Calu3 (cell line): ENCODE measurements at places on chromosomes 6 and 20.

GRCh38 chr6:73695619-73696421 lies at the start of gene CD109:
Gene CD109 (plus strand): TSS chr6:73696203. CDS start chr6:73696216, 13 bp downstream.
- DNase-seq = peak; percentile 39

GRCh38 chr20:3909952-3910366 lies 20.8 kb downstream of the PANK2 start:
- DNase-seq = no peak

- DNase-seq = no peak
These were observed 68.7 kb upstream of the TCF21 start for GRCh38 chr6:133820208-133820607.

GRCh38 chr6:117613920-117614560 lies 11.7 kb upstream of the GOPC start:
- no peak for DNase-seq

DNA sequence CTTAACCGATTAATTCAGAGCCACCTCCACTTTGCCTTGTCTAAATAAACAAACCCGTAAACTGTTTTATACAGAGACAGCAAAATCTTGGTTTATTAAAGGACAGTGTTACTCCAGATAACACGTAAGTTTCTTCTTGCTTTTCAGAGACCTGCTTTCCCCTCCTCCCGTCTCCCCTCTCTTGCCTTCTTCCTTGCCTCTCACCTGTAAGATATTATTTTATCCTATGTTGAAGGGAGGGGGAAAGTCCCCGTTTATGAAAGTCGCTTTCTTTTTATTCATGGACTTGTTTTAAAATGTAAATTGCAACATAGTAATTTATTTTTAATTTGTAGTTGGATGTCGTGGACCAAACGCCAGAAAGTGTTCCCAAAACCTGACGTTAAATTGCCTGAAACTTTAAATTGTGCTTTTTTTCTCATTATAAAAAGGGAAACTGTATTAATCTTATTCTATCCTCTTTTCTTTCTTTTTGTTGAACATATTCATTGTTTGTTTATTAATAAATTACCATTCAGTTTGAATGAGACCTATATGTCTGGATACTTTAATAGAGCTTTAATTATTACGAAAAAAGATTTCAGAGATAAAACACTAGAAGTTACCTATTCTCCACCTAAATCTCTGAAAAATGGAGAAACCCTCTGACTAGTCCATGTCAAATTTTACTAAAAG lies 2.7 kb downstream of the FOXC1 start:
- no peak for DNase-seq

GRCh38 chr20:32823078-32823477 lies 3.3 kb downstream of the MAPRE1 start:
- DNase-seq = peak; percentile 26

GRCh38 chr20:9627219-9627618 lies 112.8 kb downstream of the LAMP5 start:
- DNase-seq = no peak

DNA sequence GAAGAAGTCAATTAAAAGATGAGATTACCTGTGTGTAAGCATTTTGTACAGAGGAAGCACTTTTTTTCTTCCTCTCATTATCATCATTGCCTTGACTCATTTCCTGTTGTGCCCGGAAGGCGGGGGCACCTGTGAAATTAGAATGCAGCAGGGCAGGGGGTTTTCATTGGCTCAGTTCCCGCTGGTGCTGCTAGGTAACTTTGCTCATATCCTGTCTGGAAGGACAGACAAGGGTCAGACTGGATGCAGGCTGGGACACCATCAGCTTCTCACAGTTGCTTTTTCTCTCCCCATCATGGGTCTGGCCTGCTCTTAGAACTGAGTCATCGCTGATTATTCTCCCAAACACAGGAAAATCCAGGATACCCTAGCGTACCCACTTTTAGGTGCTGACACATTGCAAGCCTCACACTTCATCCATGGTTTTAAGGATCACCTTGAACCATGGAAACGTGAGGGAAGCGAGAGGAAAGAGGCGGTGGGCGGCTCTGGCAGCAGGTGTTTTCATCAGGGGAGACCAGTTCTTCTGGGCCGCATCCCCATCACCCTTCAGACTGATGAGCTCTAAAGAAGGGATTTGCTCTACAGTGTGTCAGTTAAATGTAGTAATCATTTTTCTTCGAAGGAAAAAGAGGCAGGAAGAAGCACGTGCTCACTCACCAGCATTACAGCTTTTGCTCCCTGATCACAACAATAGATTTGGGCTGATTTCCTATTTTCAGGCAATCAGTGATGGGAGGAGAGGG lies 195.7 kb upstream of the SASH1 start:
- DNase-seq = peak; percentile 8

DNA sequence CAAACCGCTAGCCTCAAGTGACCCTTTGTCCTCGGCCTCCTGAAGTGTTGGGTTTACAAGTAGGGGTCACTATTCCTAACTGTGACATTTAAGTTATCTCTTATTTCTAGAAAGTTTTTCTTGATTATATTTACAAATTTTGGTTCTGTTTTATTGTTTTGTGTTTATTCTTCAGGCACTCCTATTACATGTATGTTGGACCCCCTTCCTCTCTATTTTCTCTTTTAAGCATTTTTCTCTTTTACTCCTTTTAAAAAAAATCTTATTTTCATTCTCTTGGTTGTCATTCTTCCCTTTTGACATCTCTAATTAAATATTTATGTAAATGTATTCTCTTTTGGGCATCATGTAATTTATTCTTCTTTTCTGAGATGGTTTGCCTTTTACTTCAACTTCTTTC lies 50.4 kb upstream of the MAP3K7 start:
- DNase-seq = no peak

DNA sequence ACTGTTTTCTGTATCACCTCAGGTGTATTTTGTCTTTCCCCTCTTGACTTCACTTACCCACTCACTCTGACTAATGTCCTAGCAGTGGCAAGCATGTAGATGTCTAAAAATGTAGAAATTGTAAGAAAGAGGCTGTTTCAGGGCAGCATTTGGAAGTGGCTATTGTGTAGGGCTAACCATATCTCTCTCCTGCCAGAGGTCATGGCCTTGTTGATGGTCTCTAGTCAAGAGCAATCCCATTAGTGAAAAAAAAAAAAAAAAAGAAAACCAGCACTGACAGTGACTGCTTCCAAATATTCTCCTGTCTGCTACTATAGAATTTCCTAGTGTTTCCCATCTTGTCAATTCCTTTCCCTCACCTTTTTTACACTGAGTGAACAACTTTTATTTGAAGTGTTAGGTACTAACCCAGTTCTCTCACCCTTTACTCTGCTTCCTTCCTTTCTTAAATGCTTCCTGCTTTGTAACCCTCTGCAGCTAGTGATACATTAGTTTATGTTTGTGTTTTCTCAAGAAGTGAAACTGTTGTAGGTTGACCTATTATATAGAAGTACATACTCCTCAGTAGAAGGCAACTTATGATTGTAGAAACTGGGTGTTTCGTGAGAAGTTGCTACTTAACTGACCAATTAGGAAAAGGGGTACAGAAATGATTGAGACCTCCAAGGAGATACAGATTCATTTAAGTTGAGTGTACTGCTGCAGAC lies 174.1 kb upstream of the PTPRK start:
- DNase-seq = no peak

DNA sequence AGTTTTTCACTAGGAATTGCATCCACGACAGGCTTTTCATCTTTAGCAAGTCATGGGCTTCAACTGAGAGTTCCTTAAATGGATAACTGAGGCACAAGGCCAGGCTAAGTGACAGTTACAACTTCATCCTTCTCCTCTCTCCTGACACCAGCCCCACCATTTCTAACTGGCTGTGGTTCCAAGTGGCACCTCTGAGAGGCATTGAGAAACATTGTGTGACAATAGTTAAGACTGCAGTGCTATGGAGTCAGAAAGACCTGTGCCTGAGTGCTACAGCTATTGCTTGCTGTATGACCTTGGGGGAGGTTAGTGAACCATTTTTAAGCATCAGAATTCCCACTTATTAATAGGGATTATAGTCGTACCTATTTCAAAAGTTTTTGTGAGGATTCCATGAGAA lies 26.2 kb upstream of the MLIP start:
- DNase-seq = no peak

DNA sequence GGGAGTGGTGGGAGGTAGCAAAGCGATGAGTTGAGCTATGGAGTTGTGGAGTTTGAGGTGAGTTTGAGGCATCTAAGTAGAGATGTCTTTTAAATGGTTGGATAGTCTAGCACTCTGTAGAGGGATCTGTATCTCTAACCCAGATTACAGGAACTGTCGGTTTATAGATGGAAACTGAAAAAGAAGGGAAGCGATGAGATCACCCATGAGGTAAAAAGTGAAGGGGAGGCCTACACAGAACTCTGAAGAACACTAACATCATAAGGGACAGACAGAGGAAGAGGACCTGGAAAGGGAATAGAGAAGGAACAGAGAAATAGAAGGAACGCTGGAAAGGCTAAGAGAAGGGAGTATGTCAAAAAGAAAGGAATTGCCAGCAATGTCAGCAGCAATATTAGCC lies 2.5 kb downstream of the HINT3 start:
- DNase-seq = no peak

GRCh38 chr6:131419702-131420101 lies 153.3 kb upstream of the ARG1 start:
- DNase-seq = no peak

- peak; percentile 97 for DNase-seq
These were observed 26.6 kb downstream of the CNBD2 start for GRCh38 chr20:35994994-35995453.

GRCh38 chr6:131107151-131107550 lies 28.1 kb upstream of the AKAP7 start:
- peak; percentile 16 for DNase-seq

- no peak for DNase-seq
These were observed 326.4 kb upstream of the MARCKS start for GRCh38 chr6:113530769-113531168.

DNA sequence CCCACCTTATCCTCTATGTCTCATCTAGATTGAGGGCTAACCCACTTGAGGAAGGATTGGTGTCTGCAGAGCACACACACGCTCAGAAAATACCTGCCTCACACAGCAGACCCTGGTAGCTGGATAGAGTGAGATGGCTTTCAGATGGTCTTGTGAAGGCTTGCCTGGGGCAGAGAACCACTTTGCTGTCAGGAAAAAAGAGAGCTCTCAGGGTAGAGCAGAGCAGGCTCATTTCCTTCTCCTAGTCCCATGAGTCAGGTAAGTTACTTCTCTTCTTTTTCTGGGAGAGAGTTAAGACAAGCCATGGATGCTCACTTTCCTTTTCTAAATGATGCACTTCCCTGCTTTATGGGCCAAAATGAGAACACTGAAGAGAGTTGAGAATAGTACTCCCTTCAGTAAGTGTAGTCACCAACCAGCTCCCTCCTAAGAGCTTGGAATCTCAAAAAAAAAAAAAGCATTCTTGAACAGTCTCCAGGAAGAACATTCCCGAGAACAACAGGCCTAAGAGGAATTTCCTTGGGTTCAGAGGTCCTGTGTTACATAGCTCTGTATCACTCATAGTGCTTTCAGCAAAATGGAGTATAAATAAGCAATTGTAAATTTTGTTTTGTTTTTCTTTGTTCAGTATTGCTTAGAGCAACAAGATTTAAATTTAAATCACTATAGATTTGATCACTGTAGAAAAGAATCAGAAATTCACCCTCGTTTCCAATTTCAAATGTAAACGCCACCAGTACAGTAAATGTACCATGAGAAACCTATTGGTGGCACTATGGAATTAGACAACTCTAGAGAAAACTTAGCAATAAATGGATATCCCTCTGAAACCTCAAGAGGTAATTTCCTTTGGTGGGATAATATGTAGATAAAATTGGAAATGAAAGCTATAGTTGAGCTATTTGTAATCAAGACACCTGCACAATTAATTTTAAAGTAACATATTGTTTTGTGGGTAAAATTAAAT lies 530.3 kb downstream of the RFPL4B start:
- DNase-seq = no peak

DNA sequence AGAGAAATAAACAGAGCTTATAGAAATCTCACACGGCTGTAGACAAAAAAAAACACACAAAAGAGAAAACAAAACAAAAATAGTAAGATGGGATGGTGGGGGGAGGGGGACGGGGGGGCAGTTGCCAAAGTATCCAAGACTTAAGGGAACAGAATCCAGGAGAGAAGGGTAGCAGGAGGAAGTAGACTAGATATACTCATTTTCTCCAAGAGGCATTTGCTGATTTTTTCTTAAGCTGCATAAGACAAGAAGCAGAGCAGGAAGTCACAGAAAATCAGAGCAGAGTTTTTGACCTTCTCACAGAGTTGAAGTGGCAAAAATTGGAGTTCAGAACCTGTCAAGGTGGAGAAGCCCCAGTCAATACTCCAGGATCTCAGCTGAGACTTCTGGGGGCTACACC lies 237.7 kb downstream of the HIVEP2 start:
- no peak for DNase-seq

- DNase-seq = no peak
These were observed 33.9 kb upstream of the KLHL31 start for GRCh38 chr6:53699462-53699861.

DNA sequence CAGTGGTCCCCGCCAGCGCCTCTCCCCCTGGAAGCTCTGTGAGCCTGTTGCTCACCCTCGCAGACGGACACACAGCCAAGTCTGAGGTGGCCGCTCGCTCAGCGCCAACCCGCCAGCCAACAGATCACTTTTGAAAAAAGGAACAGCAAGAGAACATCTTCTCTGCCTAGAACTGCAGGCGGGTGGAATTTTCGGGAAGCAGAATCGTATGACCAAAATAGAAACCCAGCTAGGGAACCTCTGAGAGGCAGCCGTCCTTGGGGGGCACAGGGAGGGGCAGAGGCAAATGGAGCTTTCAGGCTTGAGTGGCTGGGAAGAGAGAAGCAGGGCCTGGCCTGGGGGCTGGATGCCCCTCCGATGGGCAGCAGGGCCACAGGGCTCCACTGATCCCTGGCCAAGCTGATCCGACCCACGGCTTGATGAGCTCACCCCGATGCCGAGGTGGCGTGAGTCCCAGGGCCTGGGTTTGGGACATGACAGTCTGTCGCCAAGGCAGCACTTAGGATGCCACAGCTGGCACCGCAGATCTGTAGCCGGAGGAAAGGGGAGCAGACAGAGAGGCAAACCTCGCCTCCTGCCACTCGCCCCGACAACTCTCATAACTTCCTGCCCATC lies 9.8 kb downstream of the NFATC2 start:
- DNase-seq = no peak

GRCh38 chr6:25002326-25003091 lies 66.7 kb upstream of the RIPOR2 start:
- DNase-seq = peak; percentile 51

DNA sequence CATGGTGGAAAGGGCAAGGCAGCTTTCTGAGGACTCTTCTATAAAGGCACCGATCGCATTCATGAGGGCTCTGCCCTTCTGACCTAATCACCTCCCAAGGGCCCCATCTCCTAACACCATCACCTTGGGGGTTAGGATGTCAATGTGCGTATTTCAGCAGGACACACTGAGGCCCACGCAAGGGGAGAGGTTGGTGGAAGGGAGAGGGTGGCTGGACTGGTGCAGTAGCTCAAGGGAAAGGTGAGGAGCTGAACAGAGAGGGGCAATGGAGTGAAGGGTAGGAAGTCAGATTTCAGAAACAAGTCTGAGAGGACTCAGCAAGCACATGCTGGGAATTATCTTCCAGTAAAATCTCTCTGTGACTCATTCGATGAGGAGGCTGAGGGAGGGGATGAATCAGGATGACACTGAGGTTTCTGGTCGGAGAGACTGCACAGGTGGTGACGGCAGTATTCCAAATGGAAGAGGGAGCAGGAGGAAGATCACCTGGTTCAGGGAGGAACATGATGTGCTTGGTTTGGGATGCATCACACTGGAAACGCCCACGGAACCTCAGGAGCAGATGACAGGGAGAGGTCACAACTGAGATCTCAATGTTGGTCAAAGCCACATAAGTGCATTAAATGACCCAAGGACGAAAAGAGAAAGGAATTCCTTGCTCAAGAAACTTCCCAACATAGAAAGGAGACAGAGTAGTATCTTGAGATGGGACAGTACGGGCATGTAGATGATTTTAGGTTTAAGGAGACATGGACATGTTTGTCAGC lies 67.1 kb downstream of the TFAP2A start:
- DNase-seq = no peak
